Left renal cortex interstitium (tissue), 4 donors: ENCODE measurements at places on chromosomes 12 and 14. TPM values are rescaled to one million over a fixed set of nuclear protein-coding genes. Genes with fewer than 3 reads are reported as not detected.

Gene KRT2
- not detected for polyA plus RNA-seq

GRCh38 chr12:98698603-98699463 lies 53.7 kb downstream of the APAF1 start:
- DNase-seq, result no peak

DNA sequence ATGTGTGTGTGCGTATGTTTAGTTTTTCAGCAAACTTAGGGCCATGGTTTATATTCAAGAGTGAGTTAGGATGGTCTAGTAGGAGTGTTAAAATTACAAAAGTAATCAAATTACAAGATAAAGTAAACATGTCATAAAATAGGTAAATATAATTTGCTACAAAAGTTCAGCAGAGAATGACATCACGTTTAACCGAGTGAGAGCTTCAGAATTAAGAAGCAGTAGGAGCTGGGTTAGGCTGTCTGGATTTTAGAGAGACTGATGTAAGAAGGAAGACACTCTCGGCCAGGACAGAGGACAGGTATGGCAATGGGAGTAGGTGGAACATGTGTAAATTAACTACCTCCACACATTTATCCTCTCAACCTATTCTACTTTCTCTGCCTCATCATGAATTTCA lies 11.6 kb upstream of the MGST1 start:
- DNase-seq, result no peak

DNA sequence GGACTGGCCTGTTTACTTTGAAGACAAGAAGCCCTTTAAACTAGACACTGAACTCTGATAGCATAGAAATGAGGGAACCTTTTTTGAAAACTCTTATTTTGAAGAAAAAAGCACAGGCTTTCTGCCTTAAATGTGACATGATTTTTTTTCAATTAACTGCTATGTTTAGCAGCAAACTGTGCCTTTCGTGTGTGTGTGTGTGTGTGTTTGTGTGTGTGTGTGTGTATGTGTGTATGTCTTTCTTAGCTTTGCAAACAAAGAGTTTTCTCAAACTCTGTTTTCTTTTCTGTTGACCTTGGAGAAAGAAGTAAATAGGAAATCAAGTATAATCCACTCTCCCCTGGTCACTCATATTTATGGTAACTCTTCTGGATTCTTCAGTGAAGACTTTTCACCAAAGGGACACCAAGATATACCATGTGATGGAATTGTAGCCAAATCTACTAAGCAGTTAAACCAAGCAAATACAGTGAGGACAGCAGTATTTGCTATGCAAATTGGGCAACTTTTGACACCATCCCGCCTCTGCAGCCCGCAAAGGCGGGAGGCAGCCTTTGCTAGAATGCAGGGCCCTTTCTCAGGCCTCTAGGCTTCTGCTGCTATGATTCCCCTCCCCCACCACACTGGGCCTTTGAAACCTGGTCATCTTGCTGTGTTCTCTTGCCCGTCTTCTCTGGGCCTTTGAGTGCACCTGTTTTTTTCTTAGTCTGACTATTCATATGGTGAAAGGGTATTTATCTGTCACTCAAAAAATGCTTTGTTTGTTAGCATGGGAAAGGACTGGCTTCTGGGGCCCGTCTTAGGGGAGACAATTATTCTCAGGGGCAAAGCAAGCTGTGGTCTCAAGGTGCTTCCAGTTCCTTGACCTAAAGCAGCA lies 107.9 kb downstream of the MYRFL start:
- DNase-seq, result no peak

Gene ERBB3
- polyA plus RNA-seq, result 77.3 TPM

- no peak for DNase-seq
These were observed 66.0 kb upstream of the CPSF6 start for GRCh38 chr12:69173368-69173767.

Gene IFNG-AS1
- not detected for polyA plus RNA-seq

Gene SLCO1B3
- polyA plus RNA-seq, result not detected

Gene ABCC9
- polyA plus RNA-seq, result 26.9 TPM

DNA sequence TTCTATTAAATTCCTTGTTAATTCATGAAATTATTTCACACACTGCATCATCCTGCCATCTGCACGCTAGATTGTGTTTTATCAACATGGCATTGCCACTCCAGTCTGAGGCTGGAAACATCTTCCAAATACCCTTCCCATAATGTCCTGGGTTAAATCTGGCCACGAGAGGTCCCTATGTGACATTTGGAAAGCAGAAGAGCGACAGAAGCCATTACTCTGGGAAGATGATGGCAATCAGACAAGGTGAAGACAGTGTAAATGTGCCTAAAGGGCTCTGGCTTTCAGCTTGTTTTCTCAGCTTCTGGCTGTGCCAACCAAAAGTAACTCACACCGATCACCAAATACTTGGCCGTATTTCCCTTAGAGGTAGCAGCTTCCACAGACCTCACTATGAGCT lies 144.8 kb downstream of the CAPZA3 start:
- DNase-seq, result no peak

Gene STAB2
- polyA plus RNA-seq, result 1.3 TPM

GRCh38 chr12:2959192-2959504 lies at the start of gene TEAD4:
TSS of gene TEAD4 (plus strand) at chr12:2959397.
- no peak for DNase-seq

- no peak for DNase-seq
These were observed 19.2 kb upstream of the C12orf76 start for GRCh38 chr12:110067531-110067930.

Gene CELA1
- not detected for polyA plus RNA-seq

Gene LRRC10
- polyA plus RNA-seq, result not detected
